ENCODE measurements at places on chromosomes 16 and 17.

DNA sequence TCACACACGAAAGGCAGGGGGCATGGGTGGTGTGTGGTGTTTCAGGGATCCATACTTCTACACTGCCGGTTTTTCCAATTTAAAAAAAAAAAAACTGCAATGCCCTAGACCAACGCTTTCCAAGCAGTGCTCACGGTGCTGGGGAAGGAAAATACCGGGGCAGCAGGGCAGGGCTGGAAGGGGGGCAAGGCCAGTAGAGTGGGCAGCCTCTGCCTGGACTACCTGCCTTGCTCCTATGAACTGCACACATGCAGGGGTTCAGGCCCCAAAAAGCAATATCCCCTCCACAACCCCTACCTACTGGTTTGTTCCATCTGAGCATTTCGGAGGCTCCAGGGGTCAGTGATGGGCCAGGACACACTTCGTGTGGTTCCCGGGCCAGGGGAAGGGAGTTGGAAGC, 29.4 kb downstream of the RPH3AL start:
- no peak for DNase-seq

GRCh38 chr17:72751746-72752145, 340.7 kb downstream of the SLC39A11 start:
- DNase-seq = no peak

GRCh38 chr17:78935419-78936323, 10.5 kb upstream of the TIMP2 start:
- DNase-seq = no peak

- peak; percentile 30 for DNase-seq
Measured at GRCh38 chr17:31495022-31495885, 103.8 kb downstream of the RAB11FIP4 start.

GRCh38 chr16:84059111-84059510, 16.5 kb upstream of the SLC38A8 start:
- DNase-seq = no peak

GRCh38 chr16:83315271-83315670, 492.5 kb upstream of the HSBP1 start:
- DNase-seq = no peak

DNA sequence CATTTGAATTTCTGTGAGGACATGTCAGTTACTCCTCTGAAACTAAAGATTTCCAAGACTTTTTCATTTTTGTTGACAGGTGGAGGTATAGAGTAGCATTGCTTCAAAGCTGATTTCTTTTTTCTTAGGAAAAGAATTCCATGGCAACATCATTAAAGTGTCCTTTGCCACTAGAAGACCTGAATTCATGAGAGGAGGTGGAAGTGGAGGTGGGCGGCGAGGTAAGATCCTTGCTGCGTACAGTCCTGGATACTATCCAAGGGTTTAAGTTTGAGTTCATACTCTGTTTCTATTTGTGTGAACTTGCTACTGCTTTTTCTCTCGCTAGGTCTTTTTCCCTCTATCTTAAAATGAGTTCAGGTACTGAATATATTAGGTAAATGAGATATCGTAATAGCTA, 26.5 kb downstream of the HEATR9 start:
- DNase-seq = no peak

DNA sequence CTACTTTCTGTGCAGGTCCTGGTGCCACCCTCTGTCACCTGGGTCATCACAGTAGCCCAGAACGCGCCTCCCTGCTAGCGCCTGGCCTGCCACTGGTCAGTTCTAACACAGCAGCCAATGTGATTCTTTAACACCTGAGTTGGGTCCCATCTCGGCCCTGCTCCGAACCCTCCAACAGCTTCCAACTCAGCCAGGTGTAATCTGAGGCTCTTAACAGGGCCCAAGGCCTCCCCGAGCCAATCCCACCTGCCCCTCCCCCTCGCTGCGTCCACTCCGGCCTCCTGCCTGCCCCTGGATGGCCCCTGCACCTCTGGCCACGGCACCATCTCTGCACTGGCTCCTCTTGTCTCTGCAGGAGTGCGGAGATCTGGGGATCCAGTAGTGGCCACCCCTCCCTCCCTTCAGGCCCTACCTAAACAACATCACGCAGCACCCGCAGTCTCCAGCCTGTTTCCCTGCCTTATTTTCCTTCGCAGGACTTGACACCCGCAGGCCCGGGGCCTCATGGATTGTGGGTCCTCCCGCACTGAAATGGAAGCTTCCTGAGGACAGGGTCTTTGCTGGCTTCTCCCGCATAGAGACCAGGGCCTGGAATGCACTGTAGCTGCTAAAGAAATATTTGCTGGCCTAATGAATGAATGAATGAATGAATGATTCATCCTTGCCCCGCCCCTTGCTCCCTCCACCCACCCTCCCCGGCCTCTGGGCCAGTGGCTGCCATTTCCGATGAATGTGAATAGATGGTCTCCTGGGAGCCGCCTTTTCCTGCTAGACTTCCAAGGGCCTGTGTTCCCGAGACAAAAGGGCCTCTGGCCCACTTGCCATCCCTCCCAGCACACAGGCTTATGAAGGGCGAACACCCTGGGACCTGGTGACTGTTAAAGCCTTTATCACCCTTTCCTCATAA, 174.8 kb upstream of the FOXF1 start:
- DNase-seq = no peak

DNA sequence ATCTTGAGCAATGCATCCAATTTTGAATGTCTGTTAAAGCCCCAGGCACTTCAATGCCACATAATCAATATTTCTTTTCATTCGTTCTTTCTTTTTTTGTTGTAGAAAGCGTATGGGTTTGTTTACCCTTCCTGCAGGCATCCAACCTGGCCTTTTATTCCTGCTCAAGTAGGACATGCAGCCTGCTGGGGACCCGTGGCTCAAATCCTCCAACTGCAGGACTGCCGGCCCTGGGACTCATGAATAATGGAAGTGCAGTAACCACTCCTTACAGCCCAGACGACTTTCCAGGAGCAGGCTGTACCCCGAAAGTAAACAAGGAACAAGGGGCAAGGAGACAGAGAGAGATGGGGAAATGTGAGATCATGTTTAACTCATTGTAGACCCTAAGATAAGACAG, 126.4 kb downstream of the SALL1 start:
- no peak for DNase-seq

GRCh38 chr17:69134112-69134511, 7.6 kb downstream of the ABCA6 start:
- DNase-seq = no peak

- DNase-seq = peak; percentile 39
Measured at GRCh38 chr17:43779145-43780125, 658 bp upstream of the DUSP3 start.

- DNase-seq = no peak
Measured at GRCh38 chr17:8887834-8888703, 20.6 kb upstream of the PIK3R6 start.

DNA sequence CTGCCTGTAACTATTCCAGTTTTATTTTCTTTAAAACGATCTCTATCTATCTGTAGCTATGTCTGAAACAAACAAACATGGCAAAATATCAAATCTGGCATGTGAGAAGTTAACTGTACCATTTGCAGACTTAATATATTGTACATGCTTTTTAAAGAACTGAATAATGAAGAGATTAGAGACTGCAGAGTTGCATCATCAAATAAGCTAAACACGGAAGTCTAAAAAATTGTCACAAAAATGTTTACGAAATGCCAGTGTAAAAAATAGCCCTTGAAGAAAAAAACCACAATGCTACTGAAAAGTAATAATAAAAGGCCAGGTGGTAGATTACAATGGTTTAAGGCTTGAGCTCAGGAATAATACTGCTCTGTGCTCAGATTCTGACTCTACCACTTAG, 43.1 kb downstream of the HS3ST3A1 start:
- DNase-seq = no peak

GRCh38 chr16:49619811-49620157, 236.1 kb downstream of the ZNF423 start:
- DNase-seq = no peak

GRCh38 chr16:67228034-67228785, 1.3 kb downstream of the TMEM208 start:
- no peak for DNase-seq

- DNase-seq = no peak
Measured at GRCh38 chr17:44398692-44399691, 9.5 kb upstream of the ITGA2B start.

DNA sequence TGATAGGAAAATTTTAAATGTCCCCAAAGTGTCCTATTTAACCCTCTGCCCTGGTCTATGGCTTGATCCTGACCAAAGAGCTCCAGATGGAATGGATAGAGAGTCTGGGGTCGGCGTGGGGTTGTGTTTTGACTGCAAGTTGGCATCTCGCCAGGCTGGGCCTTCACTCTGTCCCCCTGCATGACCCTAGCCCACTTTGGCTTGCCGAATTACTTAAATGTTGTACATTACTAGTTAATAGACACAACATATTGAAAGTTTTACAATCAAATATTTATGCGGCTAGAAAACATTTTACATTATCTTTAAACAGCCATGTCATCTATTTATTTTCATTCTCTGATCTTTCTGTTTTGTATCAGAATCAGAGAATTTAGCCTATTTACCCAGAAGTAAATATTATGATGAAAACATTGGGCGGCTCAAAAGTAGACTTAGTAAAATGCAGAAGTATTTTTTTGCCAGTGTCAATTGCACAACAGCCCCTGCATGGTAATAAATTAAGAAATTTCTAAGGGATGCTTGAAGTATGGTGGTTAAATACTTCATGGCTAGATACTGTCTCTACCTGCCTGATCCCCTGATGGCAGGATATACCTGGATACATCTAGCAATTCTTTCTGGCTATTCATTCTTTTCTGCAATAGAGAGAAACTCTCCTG, 18.8 kb upstream of the MYOCD start:
- DNase-seq = no peak

DNA sequence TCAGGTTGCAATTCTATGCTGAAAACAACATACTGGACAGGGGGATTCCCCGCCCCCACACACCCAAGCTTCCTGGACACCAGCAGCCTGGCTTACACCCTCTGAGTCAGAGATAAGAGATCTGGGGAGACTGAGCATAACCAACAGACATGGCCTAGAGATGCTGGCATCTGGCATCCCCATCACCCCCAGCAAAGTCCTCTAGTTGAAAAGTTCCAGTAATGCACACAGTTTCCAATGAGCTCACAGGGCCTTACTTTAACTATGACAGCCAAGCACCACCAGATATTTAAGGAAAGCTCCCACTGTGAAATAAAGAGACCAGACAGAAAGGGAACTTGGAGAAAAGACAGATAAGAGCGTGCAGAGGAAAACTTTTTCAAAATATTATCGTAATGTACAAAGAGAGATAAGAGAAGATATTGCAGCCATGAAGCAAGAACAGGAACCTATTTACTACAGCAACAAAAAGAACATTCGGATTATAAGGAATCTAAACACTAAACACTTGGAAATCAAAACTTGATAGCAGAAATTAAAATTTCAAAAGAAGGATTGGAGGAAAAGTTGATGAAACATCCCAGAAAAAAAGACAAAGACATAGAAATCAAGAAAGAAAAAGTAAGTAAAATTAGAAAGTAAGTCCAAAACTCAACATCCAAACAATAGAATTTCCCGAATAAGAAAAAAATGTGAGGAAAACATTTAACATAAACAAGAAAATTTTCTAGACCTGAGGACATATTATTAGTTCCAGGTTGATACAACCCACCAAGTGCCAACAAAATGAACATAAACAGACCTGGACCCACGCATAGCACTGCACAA, 17.2 kb upstream of the ALOX15 start:
- no peak for DNase-seq

- DNase-seq = no peak
Measured at GRCh38 chr16:27341549-27341948, 27.8 kb downstream of the IL4R start.

- DNase-seq = no peak
Measured at GRCh38 chr16:49704586-49705155, 151.2 kb downstream of the ZNF423 start.

DNA sequence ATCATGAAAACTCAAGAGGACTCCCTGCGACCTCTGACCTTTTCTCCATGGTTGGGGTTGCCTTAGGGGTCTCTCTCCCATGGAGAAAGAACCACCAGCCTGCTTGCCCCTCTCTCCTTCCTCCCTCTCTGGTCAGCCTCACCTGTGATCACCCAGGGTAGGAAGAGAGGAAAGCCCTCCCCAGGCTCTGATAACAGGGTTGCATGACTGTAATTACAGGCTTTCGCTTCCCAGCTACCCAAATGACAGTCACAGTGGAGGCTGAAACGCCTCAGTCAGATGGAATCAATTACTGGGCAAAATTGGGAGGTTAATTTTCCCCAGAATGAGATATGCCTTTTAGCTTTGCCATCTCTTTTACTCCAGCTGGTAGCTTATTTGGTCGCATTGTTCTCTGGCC, 265.8 kb upstream of the SOX9 start:
- peak; percentile 6 for DNase-seq

- DNase-seq = no peak
Measured at GRCh38 chr16:47028767-47029377, 55.4 kb upstream of the DNAJA2 start.

- no peak for DNase-seq
Measured at GRCh38 chr17:44010966-44011647, 3.7 kb downstream of the TMEM101 start.

GRCh38 chr16:85309656-85310587, 197.7 kb upstream of the CIBAR2 start:
- peak; percentile 55 for DNase-seq

DNA sequence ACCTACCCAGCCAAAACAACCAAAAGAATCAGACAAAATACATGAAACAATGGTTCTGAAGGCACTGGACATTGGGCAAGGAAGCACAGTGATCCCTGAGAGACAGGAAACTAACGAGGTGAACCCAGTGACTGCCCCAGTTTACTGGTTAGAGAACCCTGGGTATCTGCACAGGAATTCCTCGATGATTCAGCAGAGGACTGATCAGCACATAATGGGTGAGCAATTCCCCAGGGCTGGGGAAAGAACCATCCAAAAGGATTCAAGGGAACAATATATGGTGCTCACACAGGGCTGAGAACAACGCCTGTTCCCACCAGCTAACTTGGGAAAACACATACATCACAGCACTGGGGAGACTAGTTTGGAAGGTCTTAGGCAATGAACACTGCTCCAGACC, 167.2 kb downstream of the PARN start:
- DNase-seq = no peak

DNA sequence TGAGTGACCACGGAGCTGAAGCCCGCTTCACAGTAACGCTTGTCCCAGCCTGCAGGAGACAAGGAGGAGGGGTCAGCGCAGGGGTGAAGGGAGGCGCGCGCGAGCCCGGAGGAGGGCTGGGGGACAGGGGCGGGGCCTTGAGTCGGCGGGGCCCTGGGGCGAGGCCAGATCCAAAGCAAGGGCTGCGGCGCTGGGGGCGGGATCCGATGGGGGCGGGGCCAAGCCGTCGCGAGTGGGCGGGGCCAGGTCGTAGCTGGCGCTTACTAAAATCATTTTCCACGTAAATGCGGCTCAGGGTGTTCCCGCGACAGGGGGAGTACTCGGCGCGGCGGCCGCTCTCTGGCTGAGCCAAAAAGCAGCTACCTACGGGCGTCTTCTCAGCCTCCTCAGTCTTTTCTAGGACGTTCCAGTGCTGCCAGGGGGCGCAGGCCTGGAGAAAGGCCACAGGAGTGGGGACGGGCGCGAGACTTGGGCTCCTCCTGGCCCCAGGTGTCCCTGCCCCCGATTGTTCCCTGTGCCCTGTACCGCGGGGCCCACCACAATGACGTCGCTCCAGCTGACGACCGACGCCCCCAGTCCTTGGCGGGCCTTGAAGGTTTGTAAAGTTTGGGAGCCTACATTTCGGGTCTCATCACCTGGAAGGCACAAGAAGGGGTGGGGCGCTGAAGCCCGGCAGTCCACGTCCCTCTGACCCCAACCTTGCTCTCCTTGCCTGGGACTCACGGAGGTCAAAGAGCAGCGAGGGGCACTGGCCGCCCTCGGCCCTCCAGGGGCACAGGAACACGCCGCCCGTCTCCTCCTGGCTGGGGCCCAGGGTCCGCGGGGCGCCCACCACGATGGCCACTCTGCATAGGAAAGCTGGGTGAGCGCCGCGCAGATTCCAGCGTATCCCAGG, 3.9 kb downstream of the ITGA2B start:
- DNase-seq = peak; percentile 76

GRCh38 chr16:3716831-3717234, 491 bp downstream of the TRAP1 start:
- no peak for DNase-seq

Measured in NCI-H1105 treated with DMSO at 0.1 percent for 48 hours (cell line).